Keratinocyte (primary cell): ENCODE measurements at places on chromosomes 6 and 20.

- DNase-seq, result no peak
These were observed 17.5 kb downstream of the MMP24 start for GRCh38 chr20:35243986-35244385.

GRCh38 chr20:869606-870005, 36.1 kb downstream of the FAM110A start:
- no peak for DNase-seq

DNA sequence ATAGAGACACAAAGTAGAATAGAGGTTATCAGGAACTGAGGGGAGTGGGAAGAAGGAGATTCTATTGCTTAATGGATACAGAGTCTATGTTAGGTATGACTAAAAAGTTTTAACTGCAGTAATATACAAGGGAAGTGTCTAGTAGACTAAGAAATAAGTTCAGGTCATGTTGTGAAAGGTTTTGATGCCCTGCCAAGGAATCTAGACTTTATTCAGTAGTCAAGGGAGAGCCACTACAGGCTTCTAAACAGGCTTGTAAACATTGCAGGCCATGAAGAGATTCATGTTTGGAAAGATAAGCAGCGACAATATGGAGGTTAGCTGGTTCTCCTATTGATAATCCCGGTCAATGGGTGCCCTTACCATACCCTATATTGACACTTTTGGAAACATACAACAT, 352.8 kb upstream of the SOX4 start:
- no peak for DNase-seq

DNA sequence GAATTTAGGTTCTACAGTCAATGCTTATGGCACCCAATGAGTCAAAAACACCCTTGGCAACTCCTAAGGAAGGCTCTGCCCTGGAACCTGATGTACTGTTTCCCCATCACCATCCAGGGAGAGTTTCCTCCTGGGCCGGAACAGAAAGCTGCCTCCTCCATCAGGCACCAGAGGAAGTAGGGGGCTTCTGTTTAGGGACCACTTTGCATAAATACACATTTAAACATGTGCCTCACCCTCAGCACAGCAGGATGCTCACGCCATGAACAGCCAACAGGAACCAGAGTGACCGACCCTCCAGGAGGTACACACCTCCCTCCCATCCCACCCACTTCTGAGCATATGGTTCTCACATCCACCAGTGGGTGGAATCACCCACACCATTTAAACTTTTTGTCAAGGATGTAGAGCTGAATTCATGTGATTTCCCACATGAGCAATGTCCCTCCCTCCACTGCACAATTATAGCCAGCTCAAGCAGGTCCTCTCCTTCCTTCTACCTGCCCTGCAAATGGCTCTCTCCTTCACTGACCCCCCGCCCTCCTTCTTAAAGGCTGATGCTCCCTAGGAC, 14.8 kb downstream of the DDRGK1 start:
- no peak for DNase-seq

DNA sequence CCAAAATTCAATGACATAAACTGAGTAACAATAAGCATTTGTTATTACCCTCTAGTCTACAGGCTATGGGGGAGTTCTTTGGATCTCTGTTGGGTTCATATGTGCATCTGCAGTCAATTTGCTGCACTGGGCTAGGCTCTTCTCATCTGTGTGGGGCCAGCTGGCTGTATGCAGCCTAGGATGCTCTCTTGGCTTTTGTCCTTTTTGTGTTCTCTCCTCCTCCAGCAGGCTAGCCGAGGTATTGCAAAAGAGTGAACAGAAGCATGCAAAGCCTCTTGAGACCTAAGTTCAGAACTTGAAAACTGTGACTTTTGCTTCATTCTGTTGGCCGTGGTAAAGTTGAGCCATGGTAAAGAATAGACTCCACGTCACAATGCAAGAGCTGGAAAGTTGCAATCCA, 62.8 kb upstream of the FOXO3 start:
- DNase-seq, result no peak

- DNase-seq, result no peak
These were observed 331 bp upstream of the UFL1 start for GRCh38 chr6:96521306-96521643.

DNA sequence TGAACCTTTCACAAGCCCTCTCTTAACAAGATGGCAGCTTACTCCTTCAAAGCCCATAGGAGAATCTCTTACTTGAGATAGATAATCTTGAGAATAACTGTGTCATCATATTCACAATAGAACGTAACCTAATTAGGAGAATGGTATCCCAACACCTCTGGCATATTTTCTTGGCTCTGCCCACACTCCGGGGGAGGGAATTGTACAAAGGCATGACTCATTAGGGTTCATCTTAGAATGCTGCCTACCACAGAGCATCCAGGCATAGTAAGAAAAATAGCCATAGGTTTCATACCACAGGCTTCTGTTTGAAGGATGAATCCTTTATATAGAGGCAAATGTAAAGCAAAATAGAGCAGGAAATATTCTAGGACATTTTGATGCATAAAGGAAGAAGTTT, 1100.6 kb upstream of the CITED2 start:
- DNase-seq, result no peak

GRCh38 chr20:40192081-40192480, 497.0 kb downstream of the MAFB start:
- DNase-seq, result no peak

DNA sequence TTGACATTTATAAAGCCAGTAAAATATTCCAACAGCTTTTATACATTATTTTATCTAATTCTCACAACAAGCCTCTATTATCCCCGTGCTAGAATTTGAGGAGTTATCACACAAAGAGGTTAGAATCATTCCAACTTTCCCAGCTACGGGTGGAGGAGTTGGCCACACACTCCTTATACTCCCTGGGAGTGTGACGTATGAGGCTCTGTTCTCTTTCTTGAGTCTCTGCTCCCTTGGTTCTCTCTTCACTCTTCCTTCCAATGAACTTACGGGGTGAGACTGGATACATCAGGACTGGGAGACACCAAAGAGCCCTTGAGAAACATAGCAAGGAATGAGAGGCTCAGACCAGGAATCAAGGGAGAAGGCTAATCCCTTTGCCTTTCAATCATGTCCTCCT, 185.6 kb upstream of the TAB2 start:
- DNase-seq, result no peak

GRCh38 chr6:71181565-71181964, 107.0 kb upstream of the OGFRL1 start:
- DNase-seq, result peak; percentile 5

- no peak for DNase-seq
These were observed 15.8 kb upstream of the STX16 start for GRCh38 chr20:58635279-58635665.

DNA sequence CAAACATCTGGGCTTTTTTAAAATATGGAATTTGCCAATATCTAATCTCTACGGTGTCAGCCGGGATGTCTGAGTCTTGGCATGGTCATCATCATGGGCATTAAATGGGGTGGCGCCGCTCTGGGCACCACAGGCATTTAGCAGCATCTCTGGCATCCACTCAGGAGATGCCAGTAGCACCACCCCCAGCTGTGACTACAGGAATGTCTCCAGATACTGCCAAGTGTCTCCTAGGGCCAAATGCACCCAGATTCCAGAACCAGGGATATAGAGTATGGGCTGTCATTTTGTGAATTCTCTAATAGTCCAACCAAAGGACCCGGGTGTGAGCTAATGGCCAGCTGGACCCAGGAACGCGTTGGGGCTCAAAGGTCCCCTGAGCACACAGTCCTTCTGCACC, 361.0 kb downstream of the TAF4 start:
- no peak for DNase-seq

- DNase-seq, result no peak
These were observed 74.6 kb upstream of the BHLHE23 start for GRCh38 chr20:63081351-63081750.

GRCh38 chr20:62504323-62504722, 28.5 kb upstream of the GATA5 start:
- DNase-seq, result no peak

DNA sequence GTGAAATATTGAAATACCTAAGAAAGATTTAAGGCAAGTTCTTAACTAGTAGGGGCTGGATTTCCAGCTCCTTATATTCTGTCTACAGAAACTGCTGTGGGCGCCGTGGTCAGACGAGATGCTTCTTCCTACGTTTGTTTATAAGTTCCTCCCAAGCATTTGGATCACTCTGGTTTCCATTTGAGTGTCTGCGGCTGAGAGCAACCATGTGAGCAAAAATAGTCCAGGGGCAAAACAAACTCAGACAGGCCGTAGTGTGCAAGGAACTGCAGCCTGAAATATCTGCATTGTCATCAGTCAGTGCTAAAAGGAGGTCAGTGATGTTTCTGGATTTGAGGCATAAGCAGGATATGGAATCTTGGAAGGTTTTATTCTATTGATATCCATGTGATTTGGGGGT, 485.9 kb upstream of the JAG1 start:
- DNase-seq, result no peak

- no peak for DNase-seq
These were observed 88.5 kb downstream of the DTD1 start for GRCh38 chr20:18676396-18676795.

GRCh38 chr20:63177785-63178445, 38.0 kb downstream of the YTHDF1 start:
- DNase-seq, result no peak

- no peak for DNase-seq
These were observed 615 bp upstream of the NTSR1 start for GRCh38 chr20:62707921-62708521.

- no peak for DNase-seq
These were observed 46.8 kb upstream of the SLCO4A1 start for GRCh38 chr20:62595491-62595890.
